ENCODE measurements at places on chromosomes 2 and 18.

- DNase-seq = no peak
These were observed 150.8 kb upstream of the SPATS2L start for GRCh38 chr2:200155652-200156051.

- DNase-seq = no peak
These were observed 607.5 kb downstream of the PLCL1 start for GRCh38 chr2:198411936-198412335.

DNA sequence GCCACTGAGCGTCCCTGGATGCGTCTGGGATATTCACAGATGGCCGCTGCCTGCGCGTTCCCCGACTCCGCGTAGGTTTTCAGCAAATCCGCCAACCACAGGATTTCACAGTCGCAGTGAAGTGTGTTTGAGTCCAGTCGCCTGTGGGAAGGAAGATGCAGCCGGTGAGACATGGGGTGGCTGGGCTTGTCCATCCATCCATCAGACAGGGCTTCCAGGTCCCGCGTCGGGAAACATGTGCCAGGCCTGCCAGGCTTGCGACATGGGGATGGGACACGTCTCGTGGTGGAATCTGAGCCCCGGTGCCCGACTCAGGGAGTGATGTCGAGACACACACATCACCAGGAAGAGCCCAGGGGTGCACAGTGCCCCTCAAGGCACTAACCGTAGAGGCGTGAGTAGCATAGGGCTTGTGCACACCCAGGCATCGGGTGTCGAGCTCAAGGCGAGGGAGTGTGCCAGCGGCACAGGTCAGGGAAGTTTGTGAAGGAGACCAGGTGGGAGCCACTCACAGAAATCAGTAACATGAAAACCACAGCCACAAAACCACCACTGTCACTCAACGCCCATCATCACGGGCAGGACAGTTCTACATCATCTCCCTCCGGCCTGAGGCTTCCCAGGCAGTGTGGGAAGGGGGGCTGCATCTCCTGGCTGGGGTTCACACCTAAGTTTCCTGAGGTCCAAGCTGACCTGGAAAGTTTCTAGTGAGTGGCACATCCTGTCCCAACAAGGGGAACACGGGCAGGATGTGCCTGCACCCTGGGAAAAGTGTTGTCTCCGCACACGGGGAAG, 63.9 kb downstream of the PXDN start:
- no peak for DNase-seq

GRCh38 chr2:172169611-172170010, 66.9 kb upstream of the DLX2 start:
- no peak for DNase-seq

- DNase-seq = no peak
These were observed 13.5 kb downstream of the RASGRP3 start for GRCh38 chr2:33489835-33490431.

DNA sequence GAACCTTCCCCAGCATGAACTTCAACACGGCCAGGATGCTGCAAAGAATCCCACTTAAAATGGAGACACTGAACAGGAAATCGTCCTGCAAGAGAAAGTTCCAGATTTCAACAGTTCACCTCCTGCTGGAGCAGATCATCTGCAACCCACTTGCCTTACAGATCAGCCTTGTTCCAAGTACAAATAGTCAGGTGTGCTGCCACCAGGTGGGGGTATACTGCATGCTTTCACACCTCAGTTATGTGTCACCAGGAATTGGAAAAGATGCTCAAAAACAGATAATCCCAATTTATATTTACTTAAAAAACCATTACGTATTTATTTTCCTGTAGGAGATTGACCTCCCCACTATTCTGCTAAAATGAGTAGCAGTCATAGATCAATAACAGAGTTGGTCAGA, 212.3 kb downstream of the MGAT5 start:
- DNase-seq = no peak

GRCh38 chr2:64524604-64525316, 632 bp downstream of the AFTPH start:
- no peak for DNase-seq

- no peak for DNase-seq
These were observed 7.3 kb downstream of the MMADHC start for GRCh38 chr2:149579972-149580882.

GRCh38 chr18:46768166-46768921, 11.5 kb upstream of the ST8SIA5 start:
- DNase-seq = no peak

DNA sequence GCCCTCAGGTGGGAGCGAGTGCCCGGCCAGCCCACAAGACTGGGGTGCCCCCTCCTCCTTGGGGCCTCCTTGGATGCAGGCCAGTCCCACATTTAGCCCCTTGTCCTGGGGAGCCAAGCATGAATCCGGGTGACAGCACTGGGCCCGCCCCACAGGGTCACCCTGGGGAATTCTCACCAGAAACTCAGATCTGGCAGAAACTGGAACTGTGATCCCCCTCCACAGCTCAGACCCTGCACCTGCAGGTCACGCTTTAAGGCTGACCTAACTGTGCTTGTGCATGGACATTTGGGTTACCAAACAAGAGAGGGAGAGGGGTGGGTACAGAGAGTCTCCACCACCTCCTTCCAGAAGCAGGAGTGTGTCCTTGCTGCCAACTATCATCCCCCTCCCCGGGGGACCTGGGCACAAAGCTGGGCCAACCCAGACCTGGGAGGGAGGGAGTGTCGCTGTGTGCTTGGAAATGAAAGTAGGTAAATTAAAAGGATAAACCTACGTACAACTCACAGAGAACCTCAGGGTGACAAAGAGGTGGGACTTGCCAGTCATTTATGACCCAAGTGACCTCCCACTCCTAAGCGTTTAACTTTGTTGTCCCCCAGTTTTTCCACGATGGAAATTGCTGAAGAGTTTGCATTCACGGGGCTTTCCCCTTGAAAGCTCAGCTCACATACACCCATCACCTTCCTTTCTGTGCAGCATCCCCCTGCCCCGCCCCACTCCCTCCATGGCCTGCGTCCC, 9.1 kb downstream of the ITM2C start:
- no peak for DNase-seq

DNA sequence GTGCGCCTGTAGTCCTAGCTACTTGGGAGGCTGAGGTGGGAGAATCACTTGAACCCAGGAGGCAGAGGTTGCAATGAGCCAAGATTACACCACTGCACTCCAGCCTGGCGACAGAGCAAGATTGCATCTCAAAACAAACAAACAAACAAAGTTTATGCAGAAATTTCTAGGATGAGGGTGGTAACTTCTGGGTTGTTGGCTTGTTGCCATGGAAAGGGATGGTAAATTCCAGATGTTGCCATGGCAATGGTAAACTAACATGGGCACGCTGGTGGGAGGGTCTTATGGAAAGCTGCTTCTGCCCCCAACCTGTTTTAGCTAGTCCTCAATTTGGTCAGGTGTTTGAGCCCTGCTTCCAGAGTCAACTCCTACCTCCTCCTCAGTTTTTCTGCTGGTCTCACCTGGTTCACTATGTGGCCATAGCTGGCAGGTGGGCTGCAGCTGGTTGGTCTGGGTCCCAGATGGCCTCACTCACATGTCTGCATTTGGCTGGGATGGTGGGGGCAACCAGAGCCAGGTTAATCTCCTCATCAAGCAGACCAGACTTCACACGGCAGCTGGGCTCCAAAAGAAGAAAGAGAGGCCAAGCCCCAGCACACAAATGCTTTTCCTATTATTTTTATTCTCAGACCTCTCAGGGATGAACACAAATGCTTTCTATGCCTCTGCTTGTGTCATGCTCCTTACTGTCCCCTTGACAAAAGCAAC, 26.6 kb upstream of the TEX44 start:
- DNase-seq = no peak

DNA sequence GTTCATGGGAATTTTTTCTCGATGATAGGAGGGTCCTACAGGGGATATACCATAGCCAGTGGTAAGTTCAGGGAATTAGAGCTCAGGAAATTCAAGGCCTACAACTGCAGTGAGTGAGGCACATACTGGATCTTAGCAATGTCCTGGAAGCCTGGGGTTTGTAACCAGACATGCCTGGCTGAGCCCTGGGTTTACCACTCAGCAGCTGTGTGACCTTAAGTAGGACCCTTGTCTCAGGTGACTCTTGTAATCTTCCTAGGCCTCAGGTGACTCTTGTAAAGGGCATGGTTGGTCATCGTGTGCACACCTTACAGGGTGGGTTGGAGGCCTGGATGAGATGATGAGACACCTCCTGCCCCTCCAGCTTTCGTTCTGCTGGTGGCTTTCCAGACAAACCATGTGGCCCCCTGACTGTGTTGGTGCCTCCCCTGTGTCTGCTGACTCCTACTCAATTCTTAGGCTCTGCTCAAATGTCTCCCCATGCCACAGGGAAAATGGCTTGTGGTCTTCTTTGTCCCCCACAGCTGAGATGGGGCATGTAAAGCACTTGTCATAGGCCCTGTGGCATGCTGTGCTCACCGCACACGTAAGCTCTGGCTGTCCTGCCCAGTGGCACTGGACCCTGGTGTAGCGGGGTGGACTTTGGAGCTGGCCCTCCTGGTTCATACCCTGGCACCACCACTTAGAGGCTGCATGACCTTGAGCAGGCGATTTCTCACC, 94.1 kb downstream of the FHOD3 start:
- DNase-seq = no peak

GRCh38 chr2:120887320-120887697, 151.6 kb downstream of the GLI2 start:
- DNase-seq = no peak

DNA sequence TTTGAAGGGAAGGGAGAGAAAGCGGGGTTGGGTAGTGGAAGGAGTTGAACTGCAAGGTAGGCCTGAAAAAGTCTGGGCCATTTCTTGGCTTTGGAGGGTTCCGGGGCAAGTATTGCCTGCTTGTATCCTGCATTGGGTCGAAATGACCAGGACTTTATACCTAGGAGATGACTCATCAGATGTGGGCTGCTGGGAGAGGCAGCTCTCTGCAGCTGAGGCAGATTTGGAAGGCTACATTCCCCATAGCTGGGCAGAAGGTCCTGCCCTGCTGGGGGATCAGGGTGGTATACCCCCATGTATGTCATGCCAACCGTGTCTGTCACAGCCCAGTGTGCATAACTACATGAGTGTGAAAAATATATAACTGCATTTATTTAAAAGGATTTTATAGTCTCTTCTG, 171.8 kb upstream of the SPRED2 start:
- no peak for DNase-seq

DNA sequence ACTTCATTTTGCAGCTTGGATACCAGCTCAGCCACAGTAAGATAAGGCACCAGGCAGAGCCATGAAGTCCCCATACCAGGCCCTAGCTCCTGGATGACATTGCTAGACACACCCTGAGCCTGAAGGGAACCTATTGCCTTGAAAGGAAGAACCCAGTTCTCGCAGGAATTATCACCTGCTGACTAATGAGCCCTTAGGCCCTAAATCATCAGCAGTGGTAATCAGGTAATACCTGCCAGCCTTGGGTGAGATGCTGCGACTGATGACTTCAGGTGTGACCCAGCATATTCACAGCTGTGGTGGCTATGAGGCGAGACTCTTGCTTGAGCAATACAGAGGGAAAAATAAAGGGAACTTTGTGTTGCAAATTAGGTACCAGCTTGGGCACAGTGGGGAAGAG, 24.9 kb downstream of the CLK1 start:
- no peak for DNase-seq

GRCh38 chr2:46865181-46865970, 50.2 kb downstream of the MCFD2 start:
- DNase-seq = no peak

- no peak for DNase-seq
These were observed 13.9 kb downstream of the DYSF start for GRCh38 chr2:71467180-71467815.

DNA sequence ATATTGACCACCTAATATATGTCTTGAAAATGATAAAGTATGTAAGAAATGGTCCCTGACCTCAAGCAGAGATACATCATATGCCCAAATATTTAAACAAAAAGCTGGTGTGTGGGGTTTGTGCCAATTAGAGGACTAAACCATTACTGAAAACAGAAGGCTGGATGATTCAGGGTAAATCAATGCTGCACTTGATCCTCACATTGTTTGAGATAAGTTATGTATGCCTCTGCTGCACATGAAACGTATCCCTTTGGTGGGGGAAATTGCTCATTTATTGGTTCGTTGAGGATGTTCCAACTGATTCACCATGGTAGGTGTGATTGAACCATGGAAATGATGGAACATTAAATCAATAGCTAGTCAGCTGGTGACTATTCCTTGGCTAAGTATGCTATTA, 24.7 kb upstream of the DARS1 start:
- no peak for DNase-seq
